CD4-positive, CD25-positive, alpha-beta regulatory T cell (primary cell): ENCODE measurements at places on chromosomes 11 and 22.

DNA sequence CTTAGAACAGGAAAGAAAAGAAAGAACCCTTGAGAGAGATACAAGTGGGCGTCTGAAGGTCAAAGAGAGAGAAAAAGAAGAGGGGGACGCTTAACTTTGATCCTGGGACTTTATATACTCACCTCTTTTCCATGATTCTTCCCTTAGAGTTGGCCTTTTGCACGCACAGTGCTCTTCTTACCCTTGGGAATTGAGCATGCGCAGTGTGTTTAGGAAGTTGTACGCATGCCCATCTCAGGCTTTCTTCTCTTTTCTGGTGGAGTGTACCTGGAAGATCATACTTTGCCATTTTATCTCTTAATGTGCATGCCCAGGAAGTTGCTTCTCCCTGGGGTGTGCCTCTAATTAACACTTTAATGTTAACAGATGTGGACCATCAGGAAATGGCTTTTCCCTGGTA, 229.6 kb upstream of the ANO3 start:
- no peak for DNase-seq

DNA sequence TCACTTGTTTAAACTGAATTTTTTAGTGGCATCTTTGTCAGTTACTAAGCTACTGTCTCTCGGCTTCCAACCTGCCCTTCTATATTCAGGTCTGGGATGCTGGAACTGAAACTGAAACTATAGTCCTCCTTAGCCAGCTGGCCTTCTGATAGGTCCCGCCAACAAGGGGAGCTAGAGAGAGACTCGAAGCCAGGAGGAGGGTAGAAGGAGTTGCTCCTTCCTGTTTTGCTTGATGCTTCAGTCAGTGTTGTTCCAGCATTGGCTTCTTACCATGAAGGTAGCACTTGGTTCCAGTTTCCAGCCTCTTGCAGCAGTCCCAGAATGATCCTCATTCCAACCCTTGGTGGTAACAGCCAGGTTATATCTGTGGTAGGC, 32.9 kb upstream of the HORMAD2 start:
- DNase-seq: peak; percentile 82

DNA sequence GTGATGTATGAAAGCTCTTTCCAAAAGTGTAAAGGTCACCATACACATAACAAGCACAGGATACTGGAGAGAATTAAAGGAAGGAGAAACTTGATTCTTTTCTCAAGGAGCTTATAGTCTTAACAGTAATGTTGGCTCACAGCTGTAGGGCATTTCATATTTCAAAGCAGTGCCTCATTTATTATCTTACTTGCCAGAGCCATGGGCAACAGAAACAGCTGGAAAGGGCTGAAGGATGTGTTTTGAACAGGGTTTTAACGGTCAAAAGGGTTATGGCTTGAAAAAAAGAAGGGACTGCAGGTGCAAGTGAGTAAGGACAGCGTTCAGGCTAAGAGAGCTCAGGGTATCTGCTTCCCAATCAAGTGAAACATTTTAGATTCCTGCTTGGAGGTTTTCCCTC, 2.7 kb upstream of the GRAMD1B start:
- DNase-seq: no peak

GRCh38 chr22:27108425-27109114, 451.2 kb downstream of the MIAT start:
- DNase-seq: no peak

DNA sequence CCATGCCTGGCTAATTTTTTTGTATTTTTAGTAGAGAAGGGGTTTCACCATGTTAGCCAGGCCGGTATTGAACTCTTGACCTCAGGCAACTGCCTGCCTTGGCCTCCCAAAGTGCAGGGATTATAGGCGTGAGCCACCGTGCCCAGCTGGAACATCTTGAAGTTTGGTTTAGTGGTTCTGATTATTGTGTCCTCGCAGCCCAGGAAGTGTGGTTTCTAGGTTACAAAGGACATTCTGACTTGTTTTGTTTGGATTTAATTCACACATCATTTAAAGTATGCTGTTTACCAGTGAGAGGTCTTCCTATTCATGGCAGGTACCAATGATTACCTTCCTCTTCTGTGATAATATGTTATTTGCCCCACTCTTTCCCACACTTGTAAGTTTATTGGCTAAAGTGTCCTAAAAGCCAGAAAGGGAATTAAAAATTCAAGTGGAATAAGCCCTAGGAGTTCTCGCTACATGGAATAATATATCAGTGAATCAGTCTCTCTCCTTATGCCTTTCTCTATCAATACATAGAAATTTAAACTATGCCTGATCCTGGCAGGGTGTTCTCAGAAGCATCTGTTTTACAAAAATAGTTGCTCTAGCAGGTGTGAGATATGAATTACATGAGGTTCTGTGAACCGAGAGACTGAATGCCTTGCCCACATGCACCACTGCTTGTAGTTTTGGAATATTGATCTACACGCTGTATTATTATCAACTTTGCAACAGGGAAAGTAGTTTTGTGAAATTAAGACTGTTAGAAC, 263.1 kb downstream of the DDX10 start:
- DNase-seq: no peak

- no peak for DNase-seq
Measured at GRCh38 chr11:17489751-17490150, 13.1 kb upstream of the ABCC8 start.

- DNase-seq: no peak
Measured at GRCh38 chr22:28297504-28297903, 378.4 kb upstream of the PITPNB start.
